ENCODE measurements at places on chromosomes 1 and 21.

- no peak for DNase-seq
Observed at GRCh38 chr1:98196012-98196411, 275.2 kb upstream of the DPYD start.

DNA sequence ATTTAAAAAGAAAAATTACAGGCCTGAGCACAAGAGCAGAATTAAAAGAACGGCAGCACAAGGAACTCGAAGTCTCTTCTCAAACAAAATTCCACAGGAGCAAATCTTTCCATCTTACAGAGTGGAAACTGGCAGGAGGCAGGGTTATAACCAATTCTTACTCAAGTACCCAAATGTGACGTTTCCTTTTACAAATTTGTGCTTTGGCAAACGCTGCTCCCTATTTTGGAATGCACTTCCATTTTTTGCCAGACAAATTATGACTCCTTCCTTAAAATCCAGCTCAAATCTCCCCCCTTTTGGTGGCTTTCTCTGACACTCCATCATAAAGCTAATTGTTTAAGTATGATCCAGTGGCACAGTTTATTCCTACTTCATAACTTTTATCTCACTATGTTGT is 7.8 kb downstream of the ERI3 start:
- no peak for DNase-seq

GRCh38 chr1:41371630-41372599 is 10.7 kb downstream of the FOXO6 start:
- DNase-seq = no peak

GRCh38 chr21:28496517-28496916 is 496.2 kb downstream of the LTN1 start:
- no peak for DNase-seq

DNA sequence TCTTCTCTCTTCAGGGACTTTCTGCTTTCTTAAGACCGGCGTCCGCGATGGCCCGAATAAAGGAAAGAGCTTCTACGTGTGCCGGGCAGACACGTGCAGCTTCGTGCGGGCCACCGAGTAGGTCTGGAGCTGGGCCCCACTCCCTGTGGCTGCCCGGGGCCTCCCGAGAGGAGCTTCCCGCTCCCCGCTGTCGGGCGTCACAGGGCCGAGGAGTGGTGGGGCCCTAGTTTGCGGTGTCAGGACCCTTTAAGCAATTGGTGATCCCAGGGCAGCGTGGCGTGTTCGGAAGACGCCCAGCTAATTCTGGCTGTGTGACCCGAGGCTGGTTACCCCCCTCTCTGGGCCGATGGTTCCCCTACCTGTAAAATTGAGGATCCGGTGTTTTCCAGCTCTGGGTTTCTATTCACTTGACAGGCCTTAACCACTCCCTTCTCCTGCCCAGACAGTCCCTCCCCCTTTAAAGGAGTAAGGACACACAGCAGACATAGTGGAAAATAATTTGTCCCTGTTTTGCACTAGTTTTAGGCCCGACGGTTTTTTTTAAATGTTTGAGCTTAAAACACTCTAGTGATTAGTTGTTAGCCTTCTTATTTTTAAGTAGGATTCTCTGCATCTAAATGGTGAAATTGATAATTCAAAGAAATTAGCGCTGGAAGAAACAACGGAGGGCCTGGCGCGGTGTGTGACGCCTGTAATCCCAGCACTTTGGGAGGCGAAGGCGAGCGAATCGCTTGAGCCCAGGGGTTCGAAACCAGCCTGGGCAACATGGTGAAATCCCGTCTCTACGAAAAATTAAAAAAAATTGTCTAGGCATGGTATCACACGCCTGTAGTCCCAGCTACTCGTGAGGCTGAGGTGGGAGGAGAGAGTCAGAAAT is 553 bp downstream of the TTF2 start:
- DNase-seq = no peak

DNA sequence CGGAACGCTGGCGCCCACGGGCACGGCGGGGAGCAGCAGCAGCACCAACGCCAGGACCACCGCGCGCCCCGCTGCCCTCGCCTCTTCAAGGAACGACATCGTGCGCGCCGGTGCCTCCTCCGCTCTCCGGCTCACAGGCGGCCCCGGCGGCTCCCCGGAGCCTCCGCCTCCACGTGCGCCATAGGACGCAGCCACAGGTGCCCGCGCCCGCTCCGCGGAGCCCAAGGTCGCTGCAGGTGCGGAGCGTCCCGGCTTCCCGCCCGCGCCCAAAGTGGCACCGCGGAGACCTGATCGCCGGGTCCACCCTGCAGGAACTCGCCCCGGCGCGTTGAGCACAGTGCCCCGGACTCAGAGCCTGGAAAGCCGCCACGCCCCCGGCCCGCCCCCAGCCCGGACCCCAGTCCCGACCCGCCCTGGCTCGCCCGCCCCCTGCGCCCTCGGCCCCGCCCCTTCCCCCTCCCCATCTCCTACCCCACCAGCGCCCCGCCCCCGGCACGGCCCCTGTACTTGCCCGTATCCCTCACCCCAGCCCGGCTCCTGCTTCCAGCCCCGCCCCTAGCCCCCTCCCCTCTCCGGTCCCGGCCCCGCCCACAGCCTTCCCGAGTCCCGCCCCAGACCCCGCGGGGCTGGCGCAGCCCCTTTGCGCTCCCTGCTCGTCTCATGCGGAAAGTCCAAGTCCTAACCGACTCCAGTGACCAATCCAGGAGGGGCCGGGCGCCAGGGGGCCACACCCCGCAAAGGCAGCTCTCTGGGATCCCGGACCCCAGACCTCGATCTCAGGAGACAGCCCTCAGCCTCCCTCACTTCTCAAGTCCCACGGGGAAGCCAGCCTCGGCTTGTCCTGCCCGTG is at the start of gene MEGF6:
TSS of gene MEGF6 (minus strand) at position 339 of the 850 bp plus-strand sequence. CDS start at position 99, 240 bp downstream.
- DNase-seq = peak; percentile 77

DNA sequence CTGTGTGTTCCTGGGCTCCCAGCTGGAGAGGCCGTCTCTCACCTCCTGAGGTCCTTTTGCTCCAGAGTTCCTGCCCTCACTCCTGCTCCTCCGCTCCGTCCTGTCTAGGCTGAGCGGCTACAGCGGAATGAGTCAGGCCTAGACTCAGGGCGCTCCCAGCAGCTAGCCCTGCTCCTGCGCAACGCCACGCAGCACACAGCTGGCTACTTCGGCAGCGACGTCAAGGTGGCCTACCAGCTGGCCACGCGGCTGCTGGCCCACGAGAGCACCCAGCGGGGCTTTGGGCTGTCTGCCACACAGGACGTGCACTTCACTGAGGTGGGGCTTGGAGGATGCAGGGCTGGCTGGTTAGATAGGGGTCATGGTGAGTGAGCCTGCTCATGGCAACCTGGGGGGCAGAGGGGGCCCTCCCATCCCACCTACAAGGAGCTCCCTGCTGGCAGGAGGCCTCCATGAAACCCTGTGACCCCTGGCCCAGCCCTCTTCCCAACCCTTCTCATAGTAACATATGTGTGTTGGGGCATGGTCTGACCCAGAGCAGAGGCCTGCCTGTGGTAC is 15.1 kb downstream of the PSRC1 start:
- DNase-seq = no peak

GRCh38 chr1:11502516-11502915 is 23.6 kb downstream of the DISP3 start:
- DNase-seq = no peak

DNA sequence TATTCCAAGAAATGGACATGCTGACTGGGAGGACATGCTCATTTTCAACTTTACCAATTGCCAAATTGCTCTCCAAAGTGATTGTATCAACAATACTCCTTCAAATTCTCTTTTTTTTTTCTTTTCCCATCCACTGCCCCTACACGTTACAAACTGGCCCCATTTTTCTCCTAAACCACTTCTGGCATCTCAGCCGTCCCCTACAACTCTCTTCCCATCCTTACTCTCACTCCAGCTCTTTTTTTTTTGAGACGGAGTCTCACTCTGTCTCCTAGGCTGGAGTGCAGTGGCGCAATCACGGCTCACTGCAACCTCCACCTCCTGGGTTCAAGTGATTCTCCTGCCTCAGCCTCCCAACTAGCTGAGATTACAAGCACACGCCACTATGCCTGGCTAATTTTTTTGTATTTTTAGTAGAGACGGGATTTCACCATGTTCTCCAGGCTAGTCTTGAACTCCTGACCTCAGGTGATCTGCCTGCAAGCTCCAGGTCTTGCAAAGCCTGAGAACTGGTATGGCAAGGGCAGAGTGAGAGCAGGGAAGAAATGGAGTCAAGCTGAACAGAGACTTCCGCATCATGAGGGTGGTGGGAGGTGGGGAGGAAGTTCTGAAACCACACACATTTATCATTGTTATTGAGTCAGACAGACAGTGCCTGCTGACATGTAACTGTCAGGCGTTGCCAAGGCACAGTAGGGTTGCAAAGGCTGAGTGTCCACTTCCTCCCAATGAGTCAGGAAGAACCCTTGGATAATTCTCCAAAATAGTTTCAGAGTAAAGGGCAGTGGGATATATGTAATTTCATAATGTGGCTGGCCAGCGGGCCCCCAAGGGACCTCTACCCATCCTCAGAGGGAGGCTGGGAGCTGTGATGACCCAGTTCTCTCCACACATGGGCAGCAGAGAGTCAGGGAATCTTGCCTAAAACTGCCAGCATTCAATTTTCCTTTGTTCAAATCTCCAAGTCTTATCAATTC is 17.4 kb downstream of the CELA3A start:
- DNase-seq = peak; percentile 46

DNA sequence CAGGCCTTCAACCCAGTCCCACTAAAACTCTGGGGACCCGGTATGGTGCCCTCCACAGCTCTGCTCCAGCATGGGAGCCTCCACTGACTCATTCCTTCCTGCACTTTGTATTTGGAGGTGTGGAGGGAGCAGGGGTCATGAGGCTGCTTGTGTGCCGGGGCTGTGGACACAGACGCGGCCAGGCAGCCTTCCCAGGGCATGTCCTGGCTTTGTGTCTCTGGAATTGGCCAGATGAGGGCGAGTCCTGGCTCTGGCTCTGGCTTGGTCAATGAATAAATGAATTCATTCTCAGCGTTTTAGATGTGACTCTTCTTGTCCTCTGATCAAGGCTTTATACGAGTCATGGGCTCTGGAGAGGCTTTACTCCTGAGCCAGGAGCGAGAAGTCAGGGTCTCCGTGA is 19.1 kb downstream of the AJAP1 start:
- no peak for DNase-seq

- DNase-seq = no peak
Observed at GRCh38 chr1:189669846-189670245, 807.8 kb downstream of the BRINP3 start.

GRCh38 chr1:235953801-235954200 is 87.1 kb upstream of the LYST start:
- no peak for DNase-seq

GRCh38 chr1:30929944-30930525 is 21.5 kb upstream of the SDC3 start:
- DNase-seq = no peak

GRCh38 chr1:42970143-42970542 is 11.5 kb upstream of the SLC2A1 start:
- no peak for DNase-seq

DNA sequence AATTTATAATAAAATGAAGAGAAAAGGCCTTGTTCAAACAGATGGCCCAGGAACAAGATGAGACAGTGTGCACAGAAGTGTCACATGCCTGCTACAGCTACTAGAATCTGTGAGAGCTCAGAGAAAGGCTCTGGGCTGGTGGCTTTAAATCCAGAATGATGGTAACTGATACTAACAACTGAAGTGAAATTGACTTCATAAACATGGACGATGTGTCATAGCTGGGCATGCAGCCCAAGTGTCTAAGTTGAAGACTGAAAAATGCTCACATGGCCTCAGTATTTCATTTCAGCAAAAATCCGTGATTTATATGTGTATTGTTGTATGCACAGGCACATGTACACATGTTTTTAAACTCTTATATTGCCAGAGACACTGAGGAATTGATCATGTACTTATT is 208.3 kb upstream of the RUNX1 start:
- no peak for DNase-seq

DNA sequence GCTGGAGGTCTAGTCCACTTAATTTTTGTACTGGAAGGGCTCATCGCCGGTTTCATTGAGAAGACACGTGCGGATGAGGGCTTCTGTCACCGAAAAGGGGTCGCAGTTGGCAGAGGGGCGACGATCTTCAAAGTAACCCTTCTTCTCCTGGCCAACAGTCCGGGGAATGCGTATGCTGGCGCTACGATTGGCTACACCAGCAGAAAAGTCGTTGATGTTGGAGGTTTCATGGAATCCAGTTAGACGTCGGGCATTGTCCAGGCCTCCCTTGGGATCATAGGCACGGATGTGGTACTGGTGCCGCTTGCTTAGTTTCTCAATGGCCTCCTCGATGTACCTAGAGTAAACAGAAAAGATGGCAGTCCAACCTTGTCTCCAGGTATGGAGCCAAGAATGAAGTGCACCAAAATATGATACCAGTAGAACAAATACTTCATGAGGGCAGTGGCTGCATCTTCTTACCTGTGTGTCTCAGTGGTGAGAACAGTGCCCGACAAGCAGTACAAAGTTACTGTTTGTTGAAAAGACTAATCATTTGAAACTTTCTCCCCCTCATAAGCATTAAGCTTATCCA is 7.1 kb downstream of the GLUL start:
- DNase-seq = no peak

DNA sequence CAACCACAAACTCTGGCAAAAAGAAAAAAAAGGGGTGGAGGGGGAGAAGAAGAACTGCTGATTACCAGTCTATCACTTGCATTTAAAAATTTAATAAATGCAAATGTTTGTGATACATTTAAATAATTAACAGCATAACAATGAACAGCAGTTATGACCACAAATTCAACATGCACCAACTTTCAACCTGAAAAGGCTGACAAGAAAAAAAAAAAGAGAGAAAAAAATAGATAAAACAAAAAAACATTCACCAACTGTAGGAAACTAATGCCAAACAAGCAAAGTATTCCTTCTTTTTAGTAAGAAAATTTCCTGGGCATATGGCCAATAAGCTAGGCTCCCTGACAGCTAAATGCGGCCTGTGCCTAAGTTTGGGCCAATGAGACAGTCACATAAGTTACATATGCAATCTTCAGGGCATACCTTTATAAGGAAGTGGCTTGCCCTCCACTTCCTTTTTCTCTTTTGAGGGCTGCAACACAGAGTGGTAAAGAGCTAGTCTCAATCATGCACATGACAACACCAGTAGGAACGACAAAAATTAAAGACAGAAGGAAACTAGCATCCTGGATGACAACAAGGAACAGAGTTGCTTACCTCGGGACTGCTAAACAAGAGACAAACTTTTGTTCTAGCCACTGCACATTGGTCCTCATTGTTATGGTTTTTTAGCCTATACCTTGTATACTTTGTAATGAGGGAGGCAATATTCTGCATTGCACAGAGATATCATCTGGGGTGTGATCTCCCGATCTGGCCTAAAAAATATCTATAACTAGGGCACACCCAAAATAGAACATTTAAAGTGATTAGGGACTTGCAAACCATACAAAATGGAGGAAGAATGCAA is 24.2 kb upstream of the PHTF1 start:
- no peak for DNase-seq

DNA sequence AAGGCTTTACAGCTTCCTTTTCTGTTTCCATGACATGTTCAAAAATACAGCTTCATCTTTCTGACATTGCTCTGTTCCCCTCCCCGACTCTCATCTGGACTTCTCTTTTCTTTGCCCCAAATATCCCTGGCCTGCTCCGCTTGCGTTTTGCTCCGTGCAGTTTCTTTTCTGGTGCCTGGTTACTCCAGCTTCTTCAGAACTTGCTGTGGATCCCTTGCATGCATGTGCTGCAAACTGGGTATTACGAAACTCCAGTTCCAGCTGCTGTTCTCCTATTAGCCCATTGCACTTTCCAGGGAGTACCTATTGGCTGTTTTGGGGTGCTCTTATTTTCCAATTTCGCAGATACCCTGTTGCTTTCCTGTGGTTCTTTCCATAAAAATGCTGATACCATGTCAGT is 9.9 kb upstream of the NDC1 start:
- DNase-seq = no peak

GRCh38 chr1:20634594-20635084 is 1.4 kb downstream of the PINK1 start:
- DNase-seq = no peak
